Stimulated activated CD4-positive, alpha-beta T cell treated with anti-CD3 and anti-CD28 coated beads, Interleukin-15, amount 100 ng/mL, for 24 hours (primary cell): ENCODE measurements at places on chromosomes 11 and 22.

GRCh38 chr22:26399289-26399688 lies 29.8 kb upstream of the ASPHD2 start:
- no peak for DNase-seq

- DNase-seq, result no peak
Measured at GRCh38 chr11:101618709-101619108, 34.9 kb upstream of the TRPC6 start.

GRCh38 chr11:66124564-66124963 lies 54.5 kb downstream of the PACS1 start:
- DNase-seq, result no peak

- DNase-seq, result no peak
Measured at GRCh38 chr11:132555617-132556016, 976.7 kb downstream of the OPCML start.
